ENCODE measurements at places on chromosomes 2 and 18.

DNA sequence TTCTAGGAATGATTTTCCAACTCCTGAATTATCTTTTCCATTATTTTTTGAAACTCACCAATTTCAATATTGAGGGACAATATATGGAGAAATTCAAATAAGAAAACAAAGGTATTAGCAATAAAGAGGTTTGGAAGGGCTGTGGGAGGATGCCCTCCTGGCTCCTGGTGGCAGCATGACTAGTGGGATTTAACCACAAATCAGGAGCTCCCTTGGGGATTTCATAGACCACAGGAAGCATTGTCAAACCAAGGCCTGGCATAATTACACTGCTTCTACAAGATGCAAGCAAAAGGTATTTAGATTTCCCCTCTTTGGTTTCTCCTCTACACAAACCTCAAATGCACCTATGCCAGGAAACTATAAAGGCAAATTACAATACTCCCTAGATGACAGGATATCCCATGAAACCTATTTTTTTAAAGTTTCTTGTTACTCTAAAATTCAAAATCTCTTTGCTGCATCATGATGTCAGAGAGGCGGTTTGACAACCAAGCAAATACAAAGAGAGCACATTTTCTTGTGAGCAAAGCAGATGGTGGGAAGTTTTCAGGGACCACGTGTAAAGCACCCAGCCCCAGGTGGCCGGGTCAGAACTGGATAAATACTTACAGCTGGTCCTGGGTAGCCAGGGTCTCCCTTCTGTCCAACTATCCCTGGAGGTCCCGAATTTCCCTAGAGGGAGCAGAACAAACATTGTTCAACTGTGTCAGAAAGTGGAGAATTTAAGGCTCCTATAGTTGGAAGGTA lies 67.9 kb downstream of the COL6A3 start:
- DNase-seq: no peak

- DNase-seq: no peak
Observed at GRCh38 chr2:42241517-42241916, 72.4 kb downstream of the EML4 start.

GRCh38 chr18:69217196-69218000 lies 183.3 kb upstream of the DOK6 start:
- no peak for DNase-seq

DNA sequence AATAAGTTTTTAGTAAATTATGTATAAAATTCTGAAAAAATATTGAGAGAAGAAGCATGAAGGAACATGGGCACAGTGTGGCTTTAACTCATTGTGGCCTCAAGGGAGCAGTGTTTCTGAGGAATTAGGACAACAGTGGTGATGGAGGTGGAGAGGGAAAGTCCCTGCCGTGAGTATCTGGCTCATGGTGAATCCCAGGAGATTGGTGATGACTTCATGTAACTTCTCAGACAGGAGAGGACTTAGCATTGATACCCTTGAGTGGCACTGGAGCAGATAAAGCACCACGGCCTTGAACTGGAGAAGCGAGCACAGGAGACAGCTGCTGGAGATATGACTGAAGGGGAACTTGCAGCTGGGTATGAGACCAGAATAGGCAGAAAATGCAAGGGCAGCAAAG lies 35.0 kb upstream of the LRP1B start:
- no peak for DNase-seq

GRCh38 chr2:148602885-148603561 lies 41.5 kb upstream of the EPC2 start:
- DNase-seq: peak; percentile 34

- DNase-seq: no peak
Observed at GRCh38 chr2:144660518-144661316, 140.8 kb upstream of the ZEB2 start.

DNA sequence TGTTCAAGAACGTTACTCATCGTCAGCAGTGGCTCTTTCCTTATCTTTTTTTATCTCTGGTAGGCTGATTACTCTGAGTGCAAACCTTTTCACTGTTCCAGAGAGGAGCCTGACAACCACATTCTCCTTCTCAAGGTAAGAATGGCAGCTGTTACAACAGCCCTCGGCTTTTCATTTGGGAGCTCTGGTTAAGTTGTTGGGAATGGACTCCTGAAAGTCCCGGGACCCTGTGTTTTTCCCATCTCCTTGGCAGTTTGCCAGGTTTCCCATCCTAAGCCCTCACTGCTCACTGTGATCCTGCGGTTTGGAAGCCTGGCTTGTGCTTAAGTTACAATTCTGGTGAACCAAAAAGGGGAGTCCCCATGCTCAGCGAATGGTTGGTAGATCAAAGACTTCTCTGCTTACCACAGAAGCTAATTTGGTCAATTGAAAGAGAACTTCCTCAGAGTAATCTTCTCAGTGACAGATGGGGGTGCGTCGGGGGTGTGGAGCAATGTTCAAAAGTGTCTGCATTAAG lies 122.3 kb downstream of the LYPD6B start:
- DNase-seq: peak; percentile 20

- no peak for DNase-seq
Observed at GRCh38 chr2:129233751-129234406, 745.6 kb upstream of the RAB6C start.

DNA sequence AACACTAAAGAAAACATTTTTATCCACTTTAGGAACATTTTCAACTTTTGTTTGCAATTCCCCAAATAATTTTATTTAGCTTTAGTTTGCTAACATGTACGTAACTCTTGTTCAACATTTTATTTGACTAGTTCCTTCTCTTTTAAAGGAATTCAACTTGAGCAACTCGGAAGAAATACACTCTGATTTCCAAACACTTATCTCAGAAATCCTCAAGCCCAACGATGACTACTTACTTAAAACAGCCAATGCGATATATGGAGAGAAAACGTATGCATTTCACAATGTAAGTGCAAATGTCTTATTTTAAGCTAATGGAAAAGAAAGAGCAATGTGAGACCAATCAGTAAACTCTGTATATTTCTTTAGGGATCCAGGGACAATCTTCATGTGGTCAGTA lies 10.1 kb downstream of the SERPINB10 start:
- no peak for DNase-seq

GRCh38 chr18:30387401-30387800 lies 655.1 kb downstream of the DSC3 start:
- no peak for DNase-seq

DNA sequence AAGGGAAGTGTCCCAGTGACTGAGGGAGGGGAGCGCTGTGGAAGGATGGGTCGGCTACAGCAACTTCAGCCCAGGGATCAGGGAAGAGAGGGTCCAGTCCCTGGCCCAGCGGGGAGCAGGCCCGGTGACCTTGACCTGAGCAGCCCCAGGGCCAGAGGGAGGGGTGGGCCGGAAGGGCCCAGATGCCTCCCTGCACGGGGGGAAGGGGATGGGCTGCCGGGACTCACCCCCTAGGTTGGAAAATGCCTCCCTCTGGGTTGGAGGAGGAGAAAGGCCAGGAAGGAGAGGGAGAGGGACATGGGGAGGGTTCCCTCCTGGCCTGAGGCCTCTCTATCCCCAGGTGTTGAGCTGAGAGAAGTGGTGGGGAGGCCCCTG lies 19.8 kb downstream of the GPC1 start:
- DNase-seq: no peak

DNA sequence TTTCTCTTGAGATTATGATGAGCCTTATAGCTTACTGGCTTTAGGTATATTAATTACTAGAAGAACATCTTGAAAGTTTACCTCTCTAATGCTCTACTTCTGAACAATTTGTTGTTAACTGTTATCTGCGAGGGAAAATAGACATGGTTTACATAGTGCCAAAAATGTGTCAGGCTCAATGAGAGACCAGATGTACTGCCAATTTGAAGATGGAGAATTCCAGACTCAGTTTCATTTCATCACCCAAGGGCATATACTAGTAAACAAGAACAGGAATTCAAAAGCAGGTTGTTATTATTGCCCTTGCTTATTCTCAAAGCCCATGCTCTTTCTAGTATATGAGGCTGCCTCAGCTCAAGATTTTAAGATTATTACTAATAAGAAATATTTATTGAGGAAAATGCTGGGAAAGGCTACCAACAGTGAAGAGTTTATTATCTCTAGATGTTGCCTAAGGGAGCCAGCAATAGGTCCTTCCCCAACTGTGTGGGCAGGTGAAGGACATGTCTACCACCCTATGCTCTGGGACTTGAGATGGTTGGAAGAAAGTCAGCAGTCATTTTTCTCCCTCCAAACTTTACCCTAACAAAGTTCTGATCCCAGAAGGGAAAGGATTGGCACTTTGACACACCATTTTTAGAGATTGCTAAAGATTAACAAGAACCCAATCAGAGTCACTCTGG lies 792.7 kb downstream of the METTL4 start:
- no peak for DNase-seq

- DNase-seq: no peak
Observed at GRCh38 chr2:101476605-101477208, 1.8 kb upstream of the RFX8 start.

DNA sequence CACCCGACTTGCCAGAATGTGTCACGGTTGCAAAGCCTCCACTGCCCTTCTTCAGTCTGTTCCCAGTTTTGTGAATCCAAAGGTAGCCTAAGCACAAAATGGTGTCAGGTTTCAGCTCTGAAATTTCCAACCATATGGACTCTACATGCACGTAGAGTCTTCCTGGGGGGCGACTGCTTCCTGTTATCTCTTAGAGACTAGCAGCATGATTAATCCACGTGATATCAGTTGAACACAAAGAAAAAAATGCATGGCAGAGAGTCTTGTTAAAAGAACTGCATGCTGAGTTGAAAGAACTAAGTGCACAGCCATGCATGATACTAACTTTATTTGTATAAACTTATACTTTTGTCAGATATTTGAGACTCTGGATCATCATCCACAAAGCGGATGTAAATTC lies 404.4 kb downstream of the SOCS6 start:
- no peak for DNase-seq

GRCh38 chr2:158463496-158464095 lies 6.8 kb downstream of the PKP4 start:
- no peak for DNase-seq

- no peak for DNase-seq
Observed at GRCh38 chr2:29663268-29663667, 258.1 kb downstream of the ALK start.

DNA sequence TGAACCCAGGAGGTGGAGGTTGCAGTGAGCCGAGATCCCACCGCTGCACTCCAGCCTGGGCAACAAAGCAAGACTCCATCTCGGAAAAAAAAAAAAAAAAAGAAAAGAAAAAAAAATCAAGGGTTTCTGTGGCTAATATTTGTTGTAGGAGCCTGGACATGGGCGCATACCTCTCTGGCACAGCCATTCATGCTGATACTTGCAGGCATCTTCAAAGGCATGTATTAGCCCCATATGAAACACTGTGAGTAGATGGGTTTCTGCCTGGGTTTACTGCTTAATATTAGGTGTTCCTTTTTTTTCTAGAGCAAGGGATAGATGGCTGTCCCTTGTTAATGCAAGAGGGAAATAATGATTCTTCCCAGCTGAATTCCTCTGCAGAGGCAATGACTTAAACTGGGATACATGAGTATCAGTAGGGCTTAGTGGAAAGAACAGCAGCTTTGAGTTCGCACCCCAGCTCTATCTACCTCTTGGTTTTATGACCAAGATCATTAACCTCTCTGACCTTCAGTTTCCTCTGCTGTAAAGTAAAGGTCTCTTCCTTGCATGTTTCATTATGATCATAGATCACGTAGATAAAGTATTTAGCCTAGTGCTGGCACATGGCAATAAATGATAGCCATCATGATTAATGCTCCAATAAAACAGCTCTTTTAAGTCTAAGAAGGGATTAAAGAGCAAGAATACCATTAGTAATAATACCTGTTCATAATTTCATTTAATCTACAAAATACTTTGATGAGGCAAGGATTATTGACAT lies 4.5 kb upstream of the ATL2 start:
- DNase-seq: no peak

DNA sequence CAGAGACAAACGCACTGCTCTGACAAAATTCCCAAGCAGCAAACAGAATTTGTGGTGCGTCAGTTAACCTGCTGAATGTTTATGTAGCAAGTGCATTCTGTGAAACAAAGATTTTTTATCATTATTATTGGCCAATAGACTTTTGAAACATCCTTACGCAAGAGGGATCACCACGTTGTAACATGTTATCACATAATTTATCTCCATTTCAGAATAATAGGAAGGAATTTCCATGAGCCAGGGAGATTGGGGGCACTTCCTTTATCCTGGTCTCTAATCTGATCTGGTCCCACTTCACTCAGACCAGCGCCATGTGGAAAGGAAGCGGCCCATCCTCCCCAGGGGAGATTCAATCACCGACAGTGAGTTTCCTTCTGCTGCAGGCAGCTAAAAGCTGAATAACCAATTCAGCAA lies 166.1 kb downstream of the PID1 start:
- DNase-seq: no peak

DNA sequence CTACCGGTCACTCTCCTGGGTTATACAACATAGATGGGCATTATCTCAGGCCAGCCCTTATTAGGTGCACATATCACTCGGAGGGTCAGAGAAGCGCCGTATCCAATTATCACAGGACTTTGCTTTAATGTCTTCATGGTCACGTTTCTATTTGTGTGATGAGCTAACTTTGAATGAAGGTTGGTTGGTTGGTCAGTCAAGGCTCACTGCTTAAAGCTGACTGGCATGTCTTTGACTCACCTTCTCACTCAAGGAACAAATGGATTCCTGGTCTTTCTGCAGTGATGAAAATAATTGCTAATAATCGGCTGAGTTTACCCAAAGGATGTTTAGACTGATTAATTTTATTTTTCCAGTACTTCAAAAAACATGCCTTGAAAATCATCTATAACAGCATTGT lies 39.7 kb downstream of the COLEC12 start:
- no peak for DNase-seq

DNA sequence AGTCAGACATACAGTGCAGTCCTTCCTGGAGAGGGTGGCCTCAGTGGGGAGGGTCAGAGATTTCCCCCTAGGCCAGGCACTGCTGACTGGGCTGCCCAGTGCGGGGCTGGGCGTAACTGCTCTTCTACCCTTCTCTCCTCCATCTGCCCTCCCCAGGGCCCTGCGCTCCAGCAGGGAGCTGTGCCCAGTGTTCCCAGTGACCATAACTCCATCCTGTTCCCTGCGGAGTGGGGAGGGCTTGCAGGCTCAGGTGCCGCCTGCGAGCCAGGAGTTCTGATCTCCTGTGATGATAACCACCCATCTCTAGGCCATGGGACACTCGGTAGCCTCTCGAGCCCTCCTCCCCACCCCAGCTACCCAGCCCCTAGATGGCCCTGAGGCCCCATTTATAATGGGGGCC lies 107.6 kb downstream of the SMAD7 start:
- DNase-seq: no peak

DNA sequence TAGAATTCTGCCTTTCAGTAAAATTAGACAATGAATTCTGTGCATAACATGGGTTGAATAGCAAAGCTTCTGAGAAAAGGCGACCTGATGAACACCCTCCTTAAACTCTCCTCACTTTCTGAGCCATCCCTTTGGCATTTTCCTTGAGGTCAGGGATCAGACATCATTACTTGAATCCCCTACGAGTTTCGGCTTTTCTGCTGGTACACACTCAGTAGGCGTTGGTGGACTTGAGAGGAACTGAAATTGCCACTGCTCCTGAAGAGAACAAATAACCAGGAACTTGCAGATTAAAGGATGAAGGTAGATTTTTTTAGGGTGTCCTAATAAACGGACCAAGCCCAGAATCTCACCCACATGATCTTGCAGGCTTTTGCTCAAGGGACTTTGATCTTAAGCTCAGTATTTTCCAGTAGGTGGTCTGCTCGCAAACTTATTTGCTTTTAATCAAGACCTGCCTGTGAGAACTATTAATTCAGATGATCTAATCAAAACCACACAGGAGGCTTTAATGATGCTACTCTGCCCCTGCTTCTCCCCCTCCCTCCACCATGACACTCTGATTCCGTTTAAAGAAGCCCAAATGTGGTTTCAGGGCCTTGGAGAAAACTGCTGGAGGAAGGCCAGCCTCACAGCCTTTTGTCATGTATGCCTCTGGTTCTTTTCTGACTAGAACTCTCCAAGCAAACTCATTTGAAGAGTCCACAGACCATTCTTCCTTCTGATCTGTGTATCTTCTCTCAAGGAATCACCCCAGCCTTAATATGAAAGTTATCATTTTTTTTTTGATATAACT lies 124.9 kb downstream of the PRKCE start:
- DNase-seq: no peak

Measured in activated CD4-positive, alpha-beta T cell treated with anti-CD3 and anti-CD28 coated beads, Interleukin-2, amount 50 U/mL, for 48 hours (primary cell).